ENCODE measurements at places on chromosomes 2 and 18.

DNA sequence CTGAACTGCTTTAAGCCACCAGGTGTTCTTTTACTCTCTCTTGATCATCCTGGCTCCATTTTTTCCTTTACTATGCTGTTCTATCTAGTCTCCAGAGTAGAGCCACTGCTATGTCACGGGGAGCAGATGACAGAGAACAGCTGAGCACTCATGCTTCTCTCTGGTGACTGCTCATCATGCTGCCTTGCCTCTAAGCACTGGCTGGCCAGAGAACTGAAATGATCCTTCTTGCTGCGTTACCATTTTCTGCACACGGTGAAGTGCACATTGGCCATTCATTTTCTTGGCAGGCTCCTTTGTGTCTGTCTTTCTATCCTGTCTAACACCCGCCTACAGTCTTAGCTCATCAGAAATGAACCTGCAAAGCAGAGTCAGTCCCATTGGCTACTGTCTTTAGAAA lies 86.0 kb downstream of the KCTD1 start:
- no peak for DNase-seq

DNA sequence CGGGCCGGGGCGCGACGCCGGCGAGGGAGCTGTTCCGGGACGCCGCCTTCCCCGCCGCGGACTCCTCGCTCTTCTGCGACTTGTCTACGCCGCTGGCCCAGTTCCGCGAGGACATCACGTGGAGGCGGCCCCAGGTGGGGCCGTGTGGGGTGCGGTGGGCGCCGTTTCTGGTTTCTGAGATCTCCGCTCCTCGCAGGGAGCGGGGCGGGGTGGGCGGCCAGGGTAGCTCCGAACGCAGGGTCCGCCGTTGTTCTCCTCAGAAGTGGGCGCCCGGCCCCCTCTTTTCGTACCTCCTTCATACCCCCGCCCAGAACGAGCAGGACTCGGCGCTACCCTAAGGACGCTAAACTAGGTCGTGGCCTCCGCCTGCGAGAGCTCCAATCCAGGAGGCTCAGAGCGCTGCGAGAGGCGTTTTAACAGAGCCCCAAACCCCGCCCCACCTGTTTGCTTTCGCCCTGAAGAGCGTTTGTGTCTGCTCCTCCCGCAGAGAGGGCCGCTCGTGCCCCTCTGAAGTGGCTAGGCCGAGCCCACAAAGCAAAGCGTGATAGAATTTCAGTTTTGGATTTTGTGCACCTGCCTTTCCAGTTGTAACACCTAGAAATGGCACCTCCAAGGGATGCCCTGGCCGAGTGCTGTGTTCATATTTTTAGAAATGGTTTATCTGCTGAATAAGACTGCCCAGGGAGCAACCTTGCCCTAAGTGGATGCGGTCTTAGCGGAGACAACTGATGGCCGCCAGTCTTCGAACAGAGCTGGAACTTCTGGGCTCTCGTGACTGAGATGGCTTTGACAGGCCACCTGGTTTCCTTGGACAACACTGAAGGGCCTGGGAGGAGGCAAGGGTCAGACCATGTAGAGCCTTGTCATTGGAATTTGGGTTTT lies 626 bp downstream of the CAPN10 start:
- peak; percentile 46 for DNase-seq

- DNase-seq = no peak
Measured at GRCh38 chr18:66513996-66514395, 89.9 kb downstream of the CDH19 start.

DNA sequence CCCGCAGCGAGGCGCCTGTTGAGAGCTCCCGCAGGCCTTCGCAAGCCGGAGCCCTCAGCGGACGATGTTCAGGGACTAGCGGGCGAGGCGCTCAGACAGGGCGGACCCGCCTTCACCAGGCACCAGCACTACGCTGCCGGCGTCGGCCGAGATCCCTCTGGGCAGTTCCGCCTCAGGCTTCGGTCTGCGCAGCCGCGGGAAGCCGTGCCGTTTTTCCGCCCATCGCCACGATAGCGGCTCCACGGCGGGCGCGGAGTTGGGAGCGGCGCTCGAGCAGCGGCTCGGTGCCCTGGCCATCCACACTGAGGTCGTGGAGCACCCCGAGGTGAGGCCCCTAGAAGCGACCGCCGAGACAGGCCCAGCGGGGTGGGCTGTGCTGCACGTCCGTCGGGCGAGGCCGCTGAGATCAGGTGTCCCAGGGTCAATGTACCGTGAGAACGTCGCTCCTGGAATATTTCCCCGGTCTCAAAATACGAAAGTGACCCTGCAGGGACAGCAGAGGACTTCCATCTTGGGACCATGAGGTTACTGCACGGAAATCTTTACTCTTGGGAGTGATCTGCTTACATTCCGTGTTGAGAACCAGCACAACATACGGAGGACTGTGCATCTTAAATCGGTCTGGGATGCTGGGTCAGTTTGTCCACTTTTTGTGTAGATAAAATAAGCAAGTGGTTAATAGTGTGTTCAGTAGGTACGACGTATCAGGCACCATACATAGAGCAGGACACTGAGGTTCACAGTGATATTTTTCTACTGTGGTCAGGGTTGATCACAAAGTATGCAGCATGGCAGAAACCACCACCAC lies 13.3 kb upstream of the MTIF2 start:
- DNase-seq = peak; percentile 80

GRCh38 chr2:45886171-45886663 lies 234.7 kb downstream of the PRKCE start:
- no peak for DNase-seq

DNA sequence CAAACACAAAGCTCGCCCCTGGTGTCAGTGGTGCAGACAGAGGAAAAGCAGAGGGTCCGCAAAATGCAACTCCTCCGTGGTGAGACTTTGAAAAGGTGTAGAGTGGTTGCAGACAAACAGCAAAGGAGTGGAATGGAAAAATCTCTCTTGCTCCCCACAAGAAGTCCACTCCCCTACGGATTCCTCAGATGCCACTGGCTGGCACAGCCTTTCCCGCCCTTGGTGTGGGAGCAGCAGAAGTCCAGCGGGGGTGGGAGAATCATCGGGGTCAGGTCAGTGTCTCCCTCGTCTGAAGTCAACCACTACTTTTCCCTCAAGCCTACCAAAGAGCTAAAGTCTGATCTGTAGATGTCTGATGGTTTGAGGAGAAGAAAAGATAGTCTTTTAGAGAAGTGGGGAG lies 22.3 kb upstream of the B3GNT7 start:
- no peak for DNase-seq

GRCh38 chr2:127181851-127182250 lies 38.2 kb downstream of the CYP27C1 start:
- DNase-seq = no peak

- no peak for DNase-seq
Measured at GRCh38 chr2:26552641-26553374, 74.9 kb upstream of the OTOF start.

- no peak for DNase-seq
Measured at GRCh38 chr2:85678377-85678776, 10.4 kb upstream of the SFTPB start.

GRCh38 chr2:190740449-190740848 lies 91.6 kb downstream of the NAB1 start:
- no peak for DNase-seq

- no peak for DNase-seq
Measured at GRCh38 chr2:156329927-156330726, 2.4 kb downstream of the NR4A2 start.

- no peak for DNase-seq
Measured at GRCh38 chr2:68813596-68813995, 57.6 kb downstream of the BMP10 start.

DNA sequence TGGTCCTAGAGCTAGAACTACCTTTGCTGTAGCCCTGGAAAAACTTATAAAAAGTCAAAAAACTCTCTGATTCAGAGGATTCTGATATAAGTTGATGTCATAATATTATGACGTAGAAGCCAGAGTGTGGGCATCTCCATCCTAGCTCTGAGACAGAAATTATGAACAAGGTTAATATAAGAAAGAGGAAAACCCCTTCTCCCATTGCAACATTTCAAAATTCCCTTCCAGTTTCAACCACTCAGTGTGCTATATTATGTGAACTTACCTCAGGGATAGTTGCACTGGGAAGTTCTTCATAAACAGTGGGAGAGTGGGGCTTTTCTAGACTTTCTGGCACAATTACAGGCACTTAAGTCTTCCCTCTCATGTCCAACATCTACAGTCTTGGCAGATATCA lies 171.6 kb downstream of the PIK3C3 start:
- DNase-seq = no peak

DNA sequence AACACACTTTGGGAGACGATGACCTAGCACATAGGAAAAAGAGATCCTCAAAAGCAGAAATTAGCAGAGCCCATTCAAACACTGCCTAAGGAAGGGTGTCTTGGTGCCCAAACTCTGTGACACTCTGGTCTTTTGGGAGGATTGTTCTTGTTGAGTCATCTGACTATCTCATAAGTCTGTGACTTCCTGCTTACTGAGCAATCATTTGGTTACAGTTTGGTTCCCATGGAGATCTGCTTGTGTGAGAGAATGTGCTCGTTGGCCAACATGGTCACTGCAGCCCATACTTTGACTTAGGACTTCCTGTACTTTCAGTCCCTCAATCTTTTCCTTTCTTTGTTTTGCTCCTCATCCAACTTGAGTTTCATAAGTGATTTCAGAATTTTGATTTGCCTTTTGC lies 602.9 kb downstream of the NYAP2 start:
- DNase-seq = no peak

DNA sequence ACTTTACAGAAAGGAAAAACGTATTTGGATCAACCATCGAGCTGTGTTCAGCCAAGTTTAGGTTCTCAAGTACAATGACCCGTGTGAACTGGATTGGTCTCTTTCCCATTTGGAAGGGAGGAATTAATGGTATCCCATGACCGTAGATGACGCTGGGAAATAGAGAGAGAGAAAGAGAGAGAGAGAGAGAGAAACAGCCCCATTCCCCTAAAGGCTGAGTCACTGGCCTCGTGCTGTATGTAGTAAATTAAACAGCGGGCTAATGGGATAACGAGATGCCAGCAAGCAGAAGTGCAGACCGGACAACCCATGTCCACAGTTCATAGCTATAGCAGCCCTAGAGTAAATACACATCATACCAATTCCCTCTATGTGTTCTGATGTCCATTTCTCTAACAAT lies 99.6 kb downstream of the BCL11A start:
- DNase-seq = no peak

Data from effector CD4-positive, alpha-beta T cell (primary cell).